ENCODE measurements at places on chromosomes 2 and 18.

GRCh38 chr2:184680825-184681224 lies 82.5 kb downstream of the ZNF804A start:
- no peak for DNase-seq

DNA sequence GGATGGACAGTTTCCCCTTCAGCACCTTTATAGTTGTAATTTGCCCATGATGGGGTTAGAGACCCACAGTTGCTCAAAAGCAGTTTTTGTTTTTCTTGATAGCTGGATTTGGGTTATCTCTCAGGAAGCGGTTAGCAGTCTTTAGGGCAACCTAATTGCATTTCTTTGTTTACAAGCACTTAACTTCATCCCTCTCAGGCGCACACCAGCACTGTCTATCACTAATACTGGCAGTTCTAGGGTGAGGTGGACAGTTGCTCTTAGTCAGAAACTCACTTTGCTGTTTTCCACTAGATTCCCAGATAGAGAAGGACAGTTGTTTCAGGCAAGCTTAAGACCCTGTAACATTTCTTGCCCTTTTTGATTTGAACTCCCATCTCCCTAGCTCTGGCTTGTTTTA lies 146.0 kb downstream of the AGAP1 start:
- DNase-seq = no peak

DNA sequence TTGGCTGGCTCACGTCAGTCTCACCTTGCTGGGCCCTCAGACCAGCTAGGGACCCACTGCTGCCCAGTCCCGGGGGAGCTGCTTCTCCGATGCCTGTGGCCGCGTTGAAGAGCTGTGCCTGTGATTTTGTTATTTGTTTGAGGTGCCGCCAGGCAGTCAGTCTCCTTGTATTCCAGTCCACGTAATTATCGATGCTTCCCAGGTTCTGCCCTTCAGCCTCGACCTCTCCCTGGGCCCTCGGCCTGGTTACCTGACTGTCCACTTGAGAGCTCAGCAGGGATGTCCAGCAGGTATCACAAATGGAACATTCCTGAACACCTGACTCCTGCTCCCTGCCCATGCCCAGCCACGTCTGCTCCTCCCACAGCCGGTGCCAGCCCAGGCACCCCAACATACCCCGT lies 195.9 kb upstream of the HS6ST1 start:
- DNase-seq = no peak

DNA sequence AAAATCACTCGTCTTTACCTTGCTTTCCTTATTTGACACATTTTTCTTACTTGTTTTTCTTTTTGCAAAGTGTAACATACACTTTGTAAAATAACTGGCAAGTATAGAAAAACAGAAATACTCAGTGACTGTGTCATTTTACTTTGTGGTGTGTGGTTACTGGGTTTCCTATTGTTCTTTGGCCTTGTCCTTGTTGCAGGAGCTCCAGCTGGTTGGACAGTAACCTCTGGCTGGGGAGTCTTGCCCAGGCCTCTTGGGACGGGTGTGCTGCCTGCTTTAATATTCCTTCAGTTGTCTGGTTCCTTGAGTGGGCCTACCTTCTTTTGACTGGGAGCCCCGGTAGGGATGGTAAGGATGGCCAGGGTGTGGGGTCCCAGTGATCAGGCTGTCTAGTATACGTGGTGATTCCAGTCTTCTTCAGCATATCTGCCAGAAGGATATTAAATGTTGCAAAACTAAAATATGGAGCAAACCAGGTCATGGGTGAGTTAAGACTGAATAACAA lies 53.8 kb downstream of the RNF144A start:
- no peak for DNase-seq

- no peak for DNase-seq
These were observed 78.7 kb upstream of the ITGA6 start for GRCh38 chr2:172348555-172349288.

DNA sequence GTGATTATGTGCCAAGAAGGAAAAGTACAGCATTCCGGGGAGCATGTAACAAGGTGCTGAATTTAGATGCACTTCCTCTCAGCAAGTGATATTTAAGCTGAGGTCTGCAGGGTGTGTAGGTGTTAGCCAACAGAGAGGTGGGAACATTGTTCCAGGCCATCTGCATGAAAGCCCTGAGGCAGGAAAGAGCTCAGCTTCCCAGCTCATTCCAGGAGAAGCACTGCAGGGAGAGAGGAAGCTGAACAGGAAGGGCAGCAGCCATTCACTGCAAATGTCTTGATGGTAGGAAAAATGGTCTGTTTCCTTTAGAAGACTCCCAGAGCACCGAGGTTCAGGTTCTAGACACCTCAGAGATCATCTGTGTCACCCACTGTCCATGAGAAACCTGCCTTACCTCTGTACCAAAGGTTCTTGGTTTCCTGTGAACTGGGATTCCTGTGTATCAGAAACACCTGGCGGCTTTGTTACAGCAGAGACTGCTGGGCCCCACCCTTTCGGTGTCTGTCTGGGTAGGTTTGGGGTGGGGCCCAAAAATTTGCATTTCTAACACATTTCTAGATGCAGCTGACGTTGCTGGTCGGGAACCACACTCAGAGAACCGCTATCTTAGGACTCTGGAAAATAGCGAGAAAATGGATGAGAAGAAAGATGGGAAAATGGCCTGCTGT lies 84.0 kb downstream of the RTN4 start:
- DNase-seq = no peak

GRCh38 chr18:67651438-67651837 lies 134.9 kb upstream of the DSEL start:
- DNase-seq = no peak

- DNase-seq = no peak
These were observed 34.5 kb upstream of the NABP1 start for GRCh38 chr2:191643429-191643828.
